ENCODE measurements at places on chromosomes 1 and 21.

DNA sequence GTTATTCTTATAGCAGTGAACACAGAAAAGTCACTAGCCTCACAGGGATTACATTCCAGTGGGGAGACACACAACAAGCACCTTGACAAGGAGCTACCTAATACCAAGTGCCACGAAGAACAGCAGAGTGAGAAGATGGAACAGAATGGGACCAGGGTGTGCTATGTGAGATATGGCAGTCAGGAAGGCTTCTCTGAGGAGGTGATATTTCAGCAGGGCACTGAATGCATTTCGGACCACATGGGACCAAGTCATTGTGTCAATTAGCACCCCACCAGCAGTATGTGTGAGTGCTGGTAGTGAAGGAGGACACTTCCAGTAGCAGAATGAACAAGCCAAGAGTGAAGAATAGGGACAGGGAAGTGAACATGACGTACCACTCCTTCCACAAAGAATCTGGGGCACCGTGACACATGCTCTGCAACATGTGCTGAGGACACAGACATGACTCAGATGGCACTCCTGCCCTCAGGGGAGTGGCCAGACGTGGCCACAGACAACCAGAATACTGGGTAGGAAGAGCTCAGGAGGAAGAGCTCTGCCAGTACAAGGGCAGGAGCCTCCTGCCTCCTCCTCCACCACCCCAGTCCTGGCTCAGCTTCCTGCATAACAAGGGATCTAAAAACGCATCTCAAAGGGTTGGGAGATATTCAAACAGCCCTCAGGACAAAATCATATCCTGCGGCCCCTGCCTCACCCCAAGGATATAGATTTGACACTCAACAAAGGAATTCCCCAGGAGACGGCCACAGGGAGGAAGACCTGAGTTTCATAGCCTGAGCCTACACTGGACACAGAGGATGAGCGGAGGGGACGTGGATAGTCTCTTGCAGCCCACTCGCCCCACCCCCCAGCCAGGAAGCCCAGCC lies 102.5 kb downstream of the TRABD2B start:
- DNase-seq: no peak

DNA sequence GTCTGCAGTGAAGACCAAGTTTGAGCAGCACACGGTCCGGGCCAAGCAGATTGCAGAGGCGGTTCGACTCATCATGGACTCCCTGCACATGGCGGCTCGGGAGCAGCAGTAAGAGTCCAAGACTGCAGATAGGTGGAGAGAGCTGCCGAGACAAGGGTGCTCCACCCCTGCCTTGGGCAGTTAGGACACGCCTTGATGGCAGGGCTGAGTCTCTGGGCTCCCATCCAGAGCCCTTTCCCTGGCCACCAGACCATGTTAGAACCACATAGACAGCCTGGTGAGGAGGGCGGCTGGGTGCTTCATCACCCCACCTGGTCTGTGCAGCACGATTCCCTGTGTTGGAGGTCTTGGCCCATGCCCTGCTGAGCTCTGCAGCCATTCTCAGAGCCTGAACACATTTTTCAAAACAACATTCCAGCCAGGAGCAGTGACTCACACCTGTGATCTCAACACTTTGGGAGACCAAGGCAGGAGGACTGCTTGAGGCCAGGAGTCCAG lies 17.3 kb upstream of the MIIP start:
- no peak for DNase-seq

GRCh38 chr1:52002038-52002917 lies 11.8 kb upstream of the RAB3B start:
- DNase-seq: peak; percentile 80

- no peak for DNase-seq
Measured at GRCh38 chr1:18929686-18930085, 26.8 kb downstream of the IFFO2 start.

DNA sequence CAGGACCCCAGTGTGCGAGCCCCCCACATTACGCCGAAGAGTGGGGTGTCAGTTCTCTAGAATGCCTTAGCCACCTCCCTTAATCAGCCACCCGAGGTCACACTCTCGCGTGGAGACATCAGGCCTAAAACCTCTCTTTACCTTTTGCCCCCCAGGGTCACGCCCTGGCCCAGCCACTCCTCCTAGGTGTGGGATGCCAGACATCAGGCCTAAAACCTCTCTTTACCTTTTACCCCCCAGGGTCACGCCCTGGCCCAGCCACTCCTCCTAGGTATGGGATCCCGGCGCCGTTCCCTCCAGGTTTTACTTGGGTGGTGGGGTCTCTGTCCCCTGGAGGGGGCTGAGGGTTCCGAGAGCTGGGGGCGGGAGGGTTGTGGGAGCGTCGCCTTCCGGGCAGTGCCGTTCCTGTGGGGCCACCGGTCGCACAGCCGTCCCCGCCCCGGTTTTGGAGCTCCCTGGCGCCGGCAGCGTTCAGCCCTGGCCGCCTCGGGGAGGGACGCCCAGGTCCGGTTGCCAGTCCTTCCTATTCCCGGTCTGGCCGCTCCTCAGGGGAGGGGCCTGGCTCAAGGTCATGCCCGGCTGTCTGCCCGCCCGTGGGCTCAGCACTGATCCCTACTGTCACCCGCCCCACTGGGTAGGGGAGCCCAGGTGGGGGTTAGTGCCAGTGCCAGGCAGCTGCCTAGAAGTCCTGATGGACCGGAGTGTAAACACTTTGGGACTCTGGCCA lies 882 bp downstream of the VPS13D start:
- peak; percentile 25 for DNase-seq

- DNase-seq: no peak
Measured at GRCh38 chr1:243267471-243267880, 11.6 kb downstream of the SDCCAG8 start.

DNA sequence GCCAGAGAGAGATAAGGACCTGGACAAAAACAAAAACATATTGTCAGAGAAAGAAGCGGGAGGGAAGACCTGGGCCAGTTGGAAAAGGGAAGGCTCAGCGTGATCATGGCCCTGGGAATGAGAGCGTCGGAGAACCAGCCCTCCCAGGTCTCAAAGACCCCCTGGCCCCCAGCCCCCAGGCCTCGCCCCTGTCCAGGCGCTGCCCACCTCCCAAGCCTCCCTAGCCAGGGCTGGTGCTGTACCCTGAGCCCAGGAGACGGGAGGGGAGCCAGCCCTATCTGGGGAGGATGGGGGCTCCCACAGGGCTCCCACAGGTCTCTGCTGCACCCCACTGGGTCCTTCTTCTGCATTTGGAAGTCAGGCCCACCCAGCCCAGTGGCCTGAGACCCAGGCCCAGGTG lies 15.1 kb downstream of the CHD5 start:
- no peak for DNase-seq

- DNase-seq: no peak
Measured at GRCh38 chr1:20178634-20179370, 7.1 kb upstream of the UBXN10 start.

DNA sequence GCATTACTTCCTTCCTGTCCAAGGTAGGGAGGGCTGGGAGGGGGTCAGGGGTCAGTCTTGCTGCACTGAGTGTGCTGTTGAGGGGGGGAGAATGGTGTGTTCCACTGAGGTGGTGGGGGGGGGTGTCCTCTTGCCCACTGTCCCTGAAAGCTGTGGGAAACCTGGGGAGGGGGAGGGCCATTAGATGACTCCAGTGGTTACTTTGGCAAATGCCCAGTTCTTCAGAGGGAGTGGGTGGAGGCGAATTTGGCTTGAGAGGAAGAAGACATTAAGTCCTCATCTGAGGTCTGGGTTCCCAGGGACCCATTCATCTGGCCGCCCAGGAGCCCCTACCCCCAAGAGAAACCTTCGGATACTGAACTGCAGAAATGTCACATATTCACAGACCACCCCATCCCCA lies 36.2 kb downstream of the MEF2D start:
- DNase-seq: no peak

GRCh38 chr21:39669485-39669884 lies 56.7 kb downstream of the B3GALT5 start:
- DNase-seq: no peak

GRCh38 chr1:187261637-187262036 lies 432.9 kb downstream of the PLA2G4A start:
- no peak for DNase-seq

DNA sequence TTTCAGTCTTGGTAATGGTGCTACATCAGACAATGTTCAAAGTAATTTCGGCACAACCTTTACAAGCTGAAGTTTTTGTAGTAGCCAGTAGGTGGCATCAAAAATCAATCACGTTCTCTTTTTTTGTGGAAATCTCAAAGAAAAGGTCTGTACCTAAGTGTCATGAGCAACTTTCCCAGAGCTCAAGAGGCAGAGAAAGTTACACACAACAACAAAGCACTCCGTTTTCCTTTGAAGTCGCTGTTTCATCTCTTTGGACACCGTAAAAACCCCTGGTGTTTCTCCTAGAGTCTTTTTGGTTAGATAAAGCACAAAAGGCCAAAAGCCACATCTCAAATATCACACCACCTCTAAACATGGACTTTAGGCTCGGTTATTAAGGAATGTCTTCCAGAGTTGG lies 131.6 kb downstream of the LHX8 start:
- peak; percentile 12 for DNase-seq

DNA sequence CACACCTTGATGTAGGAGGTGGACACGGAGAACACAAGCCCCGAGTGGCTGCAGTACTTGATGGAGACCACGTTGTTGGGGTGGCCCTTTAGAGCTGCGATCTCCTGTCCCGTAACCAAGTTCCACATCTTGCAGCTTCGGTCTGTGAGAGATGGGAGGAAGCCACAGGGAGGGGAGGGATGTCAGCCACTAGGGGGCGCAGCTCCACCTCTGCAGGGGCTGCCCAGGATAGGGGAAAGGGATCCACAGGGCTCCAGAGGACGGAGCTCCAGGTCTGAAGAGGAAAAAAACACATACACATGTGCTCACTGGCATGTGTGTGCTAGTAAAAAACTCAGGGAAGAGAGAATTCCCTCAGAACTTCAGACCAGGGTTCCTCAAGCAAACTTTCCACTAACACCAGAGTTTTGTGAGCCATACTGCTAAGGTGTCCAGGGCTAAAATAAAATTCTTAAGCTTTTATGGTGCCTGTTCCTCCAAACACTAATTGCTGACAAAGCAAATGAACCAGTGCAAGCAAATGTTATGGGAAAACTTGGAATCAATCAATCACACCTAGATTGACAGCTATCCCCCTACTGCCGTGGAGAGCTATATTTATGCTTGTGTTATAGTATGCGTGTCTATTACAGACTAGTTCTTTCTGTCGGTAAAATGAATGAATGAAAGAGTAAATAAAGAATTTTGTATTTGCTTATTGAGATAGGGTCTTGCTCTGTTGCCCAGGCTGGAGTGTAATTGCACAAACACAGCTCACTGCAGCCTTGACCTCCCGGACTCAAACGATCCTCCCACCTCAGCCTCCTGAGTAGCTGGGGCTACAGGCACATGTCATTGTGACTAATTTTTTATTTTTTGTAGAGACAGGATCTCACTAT lies 43.7 kb downstream of the KIF21B start:
- peak; percentile 65 for DNase-seq

GRCh38 chr1:46248122-46248920 lies 758 bp downstream of the RAD54L start:
- DNase-seq: no peak

GRCh38 chr21:41926117-41926806 lies 27.6 kb downstream of the C2CD2 start:
- DNase-seq: peak; percentile 70

DNA sequence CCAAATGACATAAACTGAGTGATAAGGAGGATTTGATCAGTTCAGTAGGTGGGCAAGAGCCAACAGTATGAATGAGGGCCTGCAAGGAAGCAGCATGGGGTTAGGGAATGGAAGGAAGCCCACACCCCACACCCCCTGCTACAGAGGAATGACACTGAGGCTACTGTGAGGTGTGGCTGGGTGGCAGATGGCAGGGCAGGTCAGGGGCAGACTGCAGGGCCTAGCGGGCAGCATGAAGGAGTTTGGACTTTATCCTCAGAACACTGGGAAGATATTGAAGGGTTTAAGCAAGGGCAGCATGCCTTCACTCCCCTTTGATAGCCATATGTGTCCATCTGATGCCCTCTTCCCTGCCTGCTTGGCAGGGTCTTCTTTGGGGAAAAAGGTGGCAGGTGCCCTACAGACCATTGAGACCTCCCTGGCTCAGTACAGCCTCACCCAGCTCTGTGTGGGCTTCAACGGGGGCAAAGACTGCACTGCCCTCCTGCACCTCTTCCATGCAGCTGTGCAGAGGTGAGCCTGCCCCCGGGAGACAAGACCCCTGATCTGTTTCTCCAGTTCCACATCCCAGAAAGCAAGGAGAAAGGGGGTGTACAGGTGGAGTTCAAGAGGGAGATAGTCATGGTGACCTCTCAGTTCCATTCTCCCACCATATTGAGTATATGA lies 4.1 kb upstream of the LENEP start:
- no peak for DNase-seq

GRCh38 chr1:89942825-89943658 lies 51.9 kb upstream of the ZNF326 start:
- DNase-seq: no peak

DNA sequence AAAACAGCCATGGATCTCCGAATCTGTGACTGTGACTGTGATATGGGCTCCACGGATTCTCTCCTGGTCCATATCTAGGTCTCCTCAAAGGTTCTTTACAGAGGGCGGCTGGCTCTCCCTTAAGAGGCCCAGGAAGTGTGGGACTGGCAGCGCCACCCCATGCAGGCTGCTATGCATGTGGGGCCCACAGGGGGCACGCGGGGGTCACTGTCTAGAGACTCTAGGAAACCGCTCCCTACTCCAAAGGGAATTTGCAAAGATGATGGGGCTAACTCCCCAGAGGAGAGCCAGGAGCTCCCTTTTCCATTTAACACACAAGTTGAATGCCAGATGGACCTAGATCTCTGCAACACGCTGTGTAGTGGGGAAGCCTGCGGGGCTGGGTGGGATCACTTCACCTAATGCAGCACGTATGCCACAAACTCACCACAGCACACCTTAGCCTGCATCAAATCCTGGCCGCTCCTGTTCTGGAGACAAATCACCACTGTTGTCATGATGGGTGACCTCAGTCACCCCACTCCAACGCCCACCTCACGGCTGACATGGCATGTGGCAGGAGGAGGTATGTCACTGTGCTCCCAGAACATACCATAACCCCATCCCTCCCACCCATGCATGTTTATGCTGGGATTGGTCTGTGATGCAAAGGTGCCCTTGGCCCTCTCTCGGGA lies 61.7 kb downstream of the SLC45A1 start:
- DNase-seq: no peak

DNA sequence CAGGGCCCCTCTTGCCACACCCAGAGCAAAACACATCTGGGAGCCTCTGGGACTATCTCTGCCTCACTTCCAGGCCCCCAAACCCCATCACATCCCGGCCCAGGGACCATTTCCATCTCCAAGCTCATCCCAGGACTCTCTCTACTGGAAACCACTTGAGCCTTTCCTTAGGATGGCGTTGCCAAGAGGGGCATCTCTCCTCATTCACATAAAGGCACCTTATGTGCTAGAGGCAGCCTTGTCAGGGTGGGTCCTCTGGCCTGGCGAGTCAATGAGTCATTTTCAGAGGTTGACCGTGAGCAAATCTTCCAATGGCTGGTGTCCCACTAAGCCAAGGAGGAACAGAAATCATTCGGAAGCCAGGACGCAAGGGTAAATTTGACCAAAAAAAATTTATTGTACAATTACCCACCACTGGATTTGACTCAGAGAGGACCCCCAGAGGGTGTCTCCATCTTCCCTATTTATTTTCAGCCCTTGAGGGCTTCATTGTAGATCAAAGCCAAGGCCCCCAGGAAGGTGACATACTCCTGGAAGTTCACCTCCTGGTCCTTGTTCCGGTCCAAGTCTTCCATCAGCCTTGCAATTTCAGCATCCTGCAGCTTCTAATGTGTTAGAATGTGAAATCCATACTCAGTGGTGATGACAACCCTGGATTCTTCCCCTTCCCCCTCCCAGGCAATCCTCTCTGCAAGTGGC lies 1.4 kb downstream of the S100A6 start:
- no peak for DNase-seq
